ENCODE measurements at places on chromosomes 6 and 20.

- DNase-seq, result no peak
Measured at GRCh38 chr6:106250953-106251352, 74.6 kb downstream of the ATG5 start.

GRCh38 chr6:42448391-42448790, 3.3 kb downstream of the TRERF1 start:
- DNase-seq, result peak; percentile 36

GRCh38 chr20:3224681-3225421, 14.1 kb downstream of the SLC4A11 start:
- DNase-seq, result no peak

GRCh38 chr6:72111611-72112010, 225.3 kb downstream of the RIMS1 start:
- no peak for DNase-seq

GRCh38 chr20:47568019-47568418, 66.3 kb downstream of the NCOA3 start:
- no peak for DNase-seq

Data from Kasumi-1 (cell line).